ENCODE measurements at places on chromosomes 1 and 21.

GRCh38 chr1:90486996-90487395 lies 230.1 kb downstream of the BARHL2 start:
- DNase-seq: no peak

- DNase-seq: no peak
Observed at GRCh38 chr1:209900734-209901133, 37.3 kb upstream of the SYT14 start.

DNA sequence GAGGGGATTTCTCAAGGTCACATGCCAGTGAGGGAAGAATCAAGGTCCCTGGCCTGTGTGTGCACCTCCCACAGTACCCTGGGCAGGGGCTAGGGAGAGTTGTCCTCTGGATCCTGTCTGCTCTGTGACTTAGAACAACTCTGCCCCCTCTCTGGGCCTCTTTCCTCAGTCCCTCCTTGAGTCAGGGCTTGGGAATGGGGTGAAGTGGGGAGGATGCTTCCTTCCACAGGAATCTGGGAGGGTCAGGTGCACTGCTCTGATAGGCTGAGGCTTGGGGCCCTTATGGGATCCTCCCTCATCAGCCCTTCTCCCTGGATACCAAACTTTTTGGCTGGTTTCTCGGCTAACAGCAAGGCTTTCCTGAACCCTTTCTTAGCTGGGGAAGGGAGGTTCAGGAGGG lies 2.5 kb downstream of the TRNP1 start:
- DNase-seq: no peak

DNA sequence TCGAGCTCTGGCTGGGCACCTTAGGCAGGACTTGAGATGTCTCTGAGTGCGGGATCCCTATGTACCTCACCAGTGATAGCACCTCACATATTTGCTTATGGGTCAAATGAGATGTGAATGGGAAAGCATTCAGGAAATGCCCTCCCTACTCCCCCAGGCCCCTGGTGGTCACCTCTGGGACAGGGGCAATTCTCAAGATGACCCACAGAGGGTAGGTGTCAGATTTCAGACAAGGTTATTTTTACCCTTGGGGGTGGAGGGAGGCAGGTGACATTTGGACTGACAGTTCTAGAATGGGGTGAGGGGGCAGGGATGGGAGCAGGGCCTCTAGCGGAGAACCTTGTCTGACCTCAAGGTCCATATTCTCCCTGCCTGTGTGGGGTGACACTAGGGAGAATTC lies 27.1 kb downstream of the ACOT11 start:
- DNase-seq: no peak

GRCh38 chr1:2976180-2976562 lies 45.1 kb upstream of the ACTRT2 start:
- DNase-seq: no peak

- no peak for DNase-seq
Observed at GRCh38 chr1:97942161-97943123, 21.6 kb upstream of the DPYD start.

- DNase-seq: no peak
Observed at GRCh38 chr1:119686661-119687060, 25.1 kb upstream of the PHGDH start.

DNA sequence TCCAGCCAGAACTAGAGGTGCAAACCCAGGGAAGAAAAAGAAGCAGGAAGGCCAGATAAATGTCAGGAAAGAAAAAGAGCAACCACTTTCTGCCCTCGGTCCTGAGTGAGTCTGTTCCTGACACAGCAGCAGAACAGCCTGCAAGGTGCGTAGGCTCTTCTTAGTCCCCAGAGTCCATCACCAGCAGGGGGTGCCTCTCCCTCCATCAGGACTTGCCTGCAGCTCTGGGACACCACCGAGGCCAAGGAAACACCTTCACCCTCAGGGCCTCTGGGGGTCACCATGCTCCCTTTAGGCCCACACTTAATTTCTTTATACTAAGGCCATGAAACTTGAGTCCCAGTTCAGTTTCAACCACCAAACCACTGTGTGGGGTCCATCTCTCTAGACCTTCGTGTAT lies 43.7 kb upstream of the NFASC start:
- no peak for DNase-seq

DNA sequence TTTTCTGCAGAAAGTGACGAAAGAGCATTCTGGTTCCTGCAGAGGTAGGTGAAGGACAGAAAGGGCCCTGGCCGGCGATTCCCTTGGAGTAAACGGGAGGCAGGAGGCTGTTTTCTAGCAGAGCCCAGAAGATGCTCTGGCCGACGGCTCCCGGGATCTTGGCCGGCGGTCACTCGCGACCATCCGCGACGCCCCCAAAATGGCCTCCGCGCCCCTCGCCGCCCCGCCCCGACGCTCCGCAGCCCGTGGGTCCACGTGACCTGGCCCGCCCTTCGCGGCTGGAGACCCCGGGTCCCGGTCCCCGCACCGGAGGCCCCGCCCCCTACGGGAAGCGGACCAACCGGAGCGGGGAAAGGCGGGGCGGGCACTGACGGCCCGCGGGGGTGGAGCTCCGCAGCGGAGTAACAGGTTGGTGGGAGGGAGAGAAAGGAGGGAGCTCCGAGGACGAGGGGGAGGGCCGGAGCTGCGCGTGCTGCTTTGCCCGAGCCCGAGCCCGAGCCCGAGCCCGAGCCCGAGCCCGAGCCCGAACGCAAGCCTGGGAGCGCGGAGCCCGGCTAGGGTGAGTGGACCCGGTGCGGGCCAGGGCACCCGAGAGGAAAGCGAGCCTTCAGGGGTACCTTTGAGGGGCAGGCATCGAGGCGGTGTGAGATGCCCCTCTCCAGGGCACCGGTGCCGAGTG lies at the start of gene CGN:
Gene CGN (plus strand): TSS at position 431 of the 679 bp plus-strand sequence. CDS start 7,133 bp downstream, outside the sequence.
- peak; percentile 51 for DNase-seq

- DNase-seq: no peak
Observed at GRCh38 chr1:219526074-219526473, 86.8 kb downstream of the ZC3H11B start.

- DNase-seq: peak; percentile 81
Observed at GRCh38 chr1:40185951-40186864, 25.0 kb downstream of the RLF start.

DNA sequence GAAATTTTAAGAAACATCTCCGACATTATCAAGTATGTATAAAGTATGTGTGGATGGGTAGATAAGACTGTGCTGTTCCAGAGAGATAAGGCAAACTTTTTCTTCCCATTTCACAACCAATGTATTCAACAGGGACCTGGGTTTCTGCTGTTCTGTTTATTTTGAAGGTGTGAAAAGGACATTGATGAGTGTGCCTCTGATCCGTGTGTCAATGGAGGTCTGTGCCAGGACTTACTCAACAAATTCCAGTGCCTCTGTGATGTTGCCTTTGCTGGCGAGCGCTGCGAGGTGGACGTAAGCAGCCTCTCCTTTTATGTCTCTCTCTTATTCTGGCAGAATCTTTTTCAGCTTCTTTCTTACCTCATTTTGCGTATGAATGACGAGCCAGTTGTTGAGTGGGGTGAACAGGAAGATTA lies 174.0 kb downstream of the CRB1 start:
- no peak for DNase-seq

DNA sequence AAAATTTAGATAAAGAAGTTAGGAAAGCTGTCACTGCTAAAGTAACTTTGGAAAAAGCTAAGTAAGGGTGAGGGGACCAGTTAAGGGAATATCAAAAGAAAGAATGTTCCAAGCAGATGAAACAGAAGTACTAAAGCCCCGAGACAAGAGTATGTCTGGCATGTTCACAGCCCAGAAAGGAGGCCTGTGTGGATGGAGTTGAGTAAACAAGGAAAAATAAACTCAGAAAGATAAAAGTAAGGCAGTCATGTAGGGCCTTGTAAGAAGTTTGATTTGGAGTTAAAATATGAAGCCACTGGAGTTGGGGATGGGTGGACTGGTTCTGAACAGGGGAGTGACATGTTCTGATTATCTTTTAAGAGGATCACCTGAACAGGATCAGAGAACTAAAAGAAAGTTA lies 177.9 kb downstream of the CDC42BPA start:
- DNase-seq: no peak

- no peak for DNase-seq
Observed at GRCh38 chr1:209642816-209643215, 9.4 kb downstream of the LAMB3 start.

DNA sequence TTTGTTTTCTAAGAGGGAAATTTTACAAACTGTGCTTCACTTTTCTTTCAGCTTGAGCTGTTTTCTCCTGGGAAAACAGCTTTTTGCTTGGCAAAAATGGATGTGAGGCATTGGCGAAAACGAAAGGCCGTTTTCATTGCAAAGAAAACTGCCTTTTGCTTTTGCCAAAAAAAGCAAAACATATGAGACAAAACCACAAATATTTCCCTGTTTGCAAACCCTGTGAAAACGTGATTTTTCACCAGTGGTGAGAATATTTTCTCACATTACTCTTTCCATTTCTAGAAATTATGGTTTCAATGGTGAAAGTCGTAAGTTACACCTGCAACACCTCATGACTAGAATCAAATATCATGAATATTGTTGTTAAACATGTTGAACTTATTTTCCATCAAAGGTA lies 74.0 kb upstream of the ZBTB18 start:
- no peak for DNase-seq

- DNase-seq: no peak
Observed at GRCh38 chr1:24069817-24070216, 42.1 kb downstream of the MYOM3 start.

- DNase-seq: no peak
Observed at GRCh38 chr1:90763930-90764329, 46.8 kb upstream of the BARHL2 start.

- no peak for DNase-seq
Observed at GRCh38 chr1:55213151-55213884, 1.8 kb downstream of the USP24 start.

DNA sequence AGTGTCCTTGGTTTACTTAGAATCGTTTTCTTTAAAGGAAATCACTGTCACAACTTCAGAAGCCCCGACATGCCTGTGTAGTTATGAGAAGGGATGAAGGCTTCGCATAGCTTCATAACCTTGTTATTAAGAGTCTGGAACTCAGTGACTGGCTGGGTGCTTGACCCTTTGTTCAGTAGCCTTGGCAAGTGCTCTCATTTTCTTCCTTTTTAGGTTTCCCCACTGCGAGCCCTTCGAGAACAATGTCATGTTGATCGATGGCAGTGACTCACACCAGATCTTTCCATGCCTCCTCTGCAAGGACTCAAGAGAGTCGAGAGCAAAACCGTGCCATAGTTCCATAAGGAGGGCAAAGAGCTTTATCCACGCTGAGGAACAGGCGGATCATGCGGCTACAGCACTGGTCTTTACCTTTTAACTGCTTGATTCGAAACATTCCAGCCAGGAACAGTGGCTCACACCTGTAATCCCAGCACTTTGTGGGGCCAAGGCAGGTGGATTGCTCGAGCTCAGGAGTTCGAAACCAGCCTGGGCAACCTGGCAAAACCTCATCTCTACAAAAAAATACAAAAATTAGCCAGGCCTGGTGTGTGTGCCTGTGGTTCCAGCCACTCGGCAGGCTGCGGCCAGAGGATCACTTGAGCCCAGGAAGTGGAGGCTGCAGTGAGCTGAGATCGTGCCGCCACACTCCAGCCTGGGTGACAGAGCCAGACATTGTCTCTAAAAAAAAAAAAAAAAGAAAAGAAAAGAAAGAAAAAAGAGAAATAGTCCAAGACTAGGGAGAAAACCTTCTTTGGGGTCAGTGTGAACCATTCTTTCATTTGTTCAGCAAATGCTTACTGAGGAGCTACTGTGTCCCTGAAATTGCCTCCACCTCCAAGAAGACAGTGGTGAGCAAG lies 95.4 kb upstream of the ERRFI1 start:
- peak; percentile 38 for DNase-seq

DNA sequence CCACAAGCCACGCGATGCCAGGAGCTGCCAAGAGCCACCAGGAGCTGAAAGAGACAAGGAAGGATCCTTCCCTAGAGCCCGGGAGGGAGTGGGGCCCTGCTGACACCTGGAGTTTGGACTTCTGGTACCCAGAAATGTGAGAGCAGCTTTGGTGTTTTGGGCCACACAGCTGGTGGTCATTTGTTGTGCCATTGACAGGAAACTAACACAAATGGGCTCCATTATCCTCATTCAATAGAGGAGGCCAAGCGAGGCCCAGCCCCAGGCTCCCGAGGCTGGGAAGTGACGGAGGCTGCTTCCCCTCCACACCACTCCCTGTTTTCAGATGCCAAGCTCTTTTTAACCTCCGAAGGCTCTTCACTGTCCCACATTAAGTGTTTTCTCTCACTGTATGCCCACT lies 25.5 kb downstream of the DHRS3 start:
- DNase-seq: no peak

- DNase-seq: peak; percentile 6
Observed at GRCh38 chr1:71857862-71858261, 424.5 kb downstream of the NEGR1 start.

DNA sequence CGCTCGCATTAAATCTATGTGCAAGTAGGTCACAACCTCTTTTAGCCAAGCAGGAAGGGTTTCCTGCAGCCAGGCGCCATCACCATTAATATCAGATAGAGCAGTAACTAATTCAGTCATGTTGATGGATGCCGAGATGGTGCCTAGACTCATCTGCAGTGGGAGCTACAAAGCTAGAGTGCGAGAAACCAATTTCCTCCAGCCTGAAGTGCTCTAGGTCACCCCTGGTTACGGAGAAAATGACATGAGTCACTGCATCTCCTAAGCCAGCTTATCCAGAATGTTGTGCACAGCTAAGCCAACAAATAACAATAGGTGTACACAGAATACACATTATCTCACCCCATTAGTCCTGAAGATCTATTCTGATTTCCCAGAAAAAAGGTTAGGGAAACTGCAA lies 36.0 kb downstream of the OVAAL start:
- DNase-seq: no peak

DNA sequence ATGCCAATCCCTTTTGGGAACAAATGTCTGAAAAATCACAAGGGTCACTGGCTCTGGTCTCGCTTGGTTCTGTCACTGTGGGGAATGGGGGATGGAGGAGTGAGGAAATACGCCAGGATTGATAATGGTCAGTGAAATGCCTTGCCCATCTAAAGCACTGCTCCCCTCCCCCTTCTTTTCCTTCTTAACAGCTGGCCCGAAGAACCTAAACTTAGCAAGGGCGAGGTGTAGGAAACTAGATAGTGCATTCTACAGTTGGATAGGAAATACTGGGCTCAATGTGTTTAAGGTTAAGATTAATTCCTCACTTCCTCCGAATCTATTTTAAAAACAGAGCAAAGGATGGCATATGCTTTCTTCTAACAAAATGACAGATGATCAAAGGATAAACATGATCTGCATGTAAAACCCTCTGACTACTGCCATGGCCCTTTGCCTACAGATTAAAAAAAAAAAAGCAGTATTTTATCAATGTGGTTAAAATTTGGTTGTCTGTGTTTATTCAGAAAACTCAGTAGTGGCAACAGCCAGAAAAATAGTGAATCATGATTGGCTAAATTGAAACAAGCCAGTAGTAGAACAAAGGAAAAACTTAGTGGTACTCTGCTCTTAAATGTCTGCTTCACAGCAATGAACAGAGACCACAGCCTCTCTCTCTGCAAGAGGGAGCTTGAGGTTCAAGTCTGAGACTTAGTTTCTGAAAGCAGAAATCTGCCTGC lies 86.1 kb upstream of the VAV3 start:
- DNase-seq: peak; percentile 47

GRCh38 chr1:48817505-48818114 lies 40.9 kb upstream of the BEND5 start:
- peak; percentile 62 for DNase-seq
